ENCODE measurements at places on chromosomes 12 and 14.

- peak; percentile 87 for DNase-seq
These were observed 25.3 kb upstream of the GPR132 start for GRCh38 chr14:105090493-105091053.

- DNase-seq, result no peak
These were observed 1585.3 kb upstream of the TMEM132C start for GRCh38 chr12:126681676-126682075.

DNA sequence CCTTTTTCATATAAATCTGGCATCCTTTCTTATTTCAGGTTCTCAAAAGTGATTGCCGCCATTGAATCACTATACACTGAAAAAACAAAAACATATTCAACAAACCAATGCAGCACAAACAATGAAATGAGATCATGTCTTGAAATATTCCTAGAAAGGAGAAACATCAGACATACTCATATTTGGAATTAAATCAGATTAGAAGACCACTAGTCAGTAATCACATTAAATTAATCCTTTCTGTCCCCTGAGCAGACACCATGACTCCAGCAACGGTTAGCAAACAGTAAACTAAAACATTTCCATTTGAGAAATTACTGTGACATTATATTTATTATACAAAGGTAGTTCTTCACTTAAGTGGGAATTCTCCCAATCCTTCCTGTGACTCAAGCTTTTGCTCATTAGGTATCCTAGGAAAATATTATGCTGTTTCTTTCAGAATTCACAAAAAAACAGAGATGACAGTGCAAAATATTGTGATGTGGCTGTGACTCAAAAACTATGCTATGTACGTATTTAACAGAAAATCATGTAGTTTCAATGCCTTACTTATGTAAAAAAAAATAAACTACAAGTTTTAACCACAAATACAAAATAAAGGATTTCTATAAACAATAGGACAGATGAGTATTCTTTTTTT lies 29.7 kb downstream of the CPNE8 start:
- DNase-seq, result no peak

DNA sequence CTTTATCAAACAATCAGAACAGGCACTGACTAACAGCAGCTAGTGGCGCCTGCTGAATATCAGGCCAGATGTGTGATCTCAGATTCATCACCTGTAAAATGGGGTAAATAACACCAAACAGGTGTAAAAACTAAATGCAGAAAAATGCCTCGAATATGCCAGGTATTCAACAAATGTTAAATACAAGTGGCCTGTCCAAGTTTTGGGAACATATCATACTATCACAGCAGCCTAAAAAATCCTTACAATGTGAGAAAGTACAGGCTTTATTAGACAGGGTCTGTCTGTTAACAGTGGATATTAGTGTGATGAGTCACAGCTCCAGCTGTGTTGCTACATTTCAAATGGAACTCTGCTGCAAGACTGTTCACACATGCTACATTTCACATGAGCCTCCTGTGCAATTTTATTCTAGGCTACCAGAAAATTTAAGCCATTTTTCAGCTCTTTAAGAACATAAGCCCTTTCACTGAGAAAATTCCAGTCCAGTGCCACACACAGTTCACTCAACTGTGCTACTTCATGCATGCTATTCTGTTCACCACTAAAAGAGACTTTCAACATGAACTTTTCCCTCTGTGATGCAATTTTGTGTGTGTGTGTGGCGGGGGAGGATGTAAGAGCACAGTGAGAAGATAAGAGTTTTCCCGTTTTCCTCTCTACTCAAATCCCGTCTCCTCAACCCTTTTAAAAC lies 56.7 kb downstream of the MSRB3 start:
- DNase-seq, result no peak

DNA sequence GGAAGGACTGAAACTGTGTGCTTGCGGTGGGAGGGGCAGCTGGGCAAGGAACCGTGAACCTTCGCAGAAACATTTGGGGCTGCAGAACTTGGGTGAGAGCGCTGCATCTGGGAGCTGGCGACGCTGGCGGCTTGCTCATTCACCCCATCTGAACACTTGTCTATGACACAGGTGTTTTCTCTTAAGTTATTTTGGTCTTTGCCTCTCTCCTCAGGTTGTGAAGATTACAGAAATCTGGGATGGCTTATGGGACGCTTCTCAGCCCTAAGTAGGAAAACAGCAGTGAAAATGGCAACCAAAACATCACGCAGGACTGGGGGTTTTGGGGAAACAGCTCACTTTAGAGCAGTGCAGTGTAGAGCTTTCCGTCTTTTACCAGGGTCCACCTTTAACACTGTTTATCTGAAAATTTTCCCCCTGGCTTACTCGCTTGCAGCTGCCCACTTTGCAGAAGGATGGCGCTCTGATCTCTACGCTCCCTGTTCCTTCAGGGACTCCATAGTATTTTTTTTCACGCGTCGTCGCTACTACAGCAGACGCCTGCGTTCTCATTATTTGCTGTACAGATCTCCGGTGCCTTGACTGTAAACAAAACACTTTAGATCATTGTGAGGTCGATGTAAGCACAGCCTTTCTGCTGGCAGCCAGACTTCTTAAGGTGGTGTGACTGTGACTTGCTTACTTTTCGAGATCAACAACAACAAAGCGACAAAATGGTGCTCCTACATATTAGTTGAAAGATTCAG lies 2.7 kb upstream of the CDKN1B start:
- peak; percentile 38 for DNase-seq

GRCh38 chr12:3600039-3600720 lies 109.2 kb downstream of the PRMT8 start:
- DNase-seq, result no peak

- DNase-seq, result no peak
These were observed 110.4 kb downstream of the SMOC1 start for GRCh38 chr14:69989622-69990021.

DNA sequence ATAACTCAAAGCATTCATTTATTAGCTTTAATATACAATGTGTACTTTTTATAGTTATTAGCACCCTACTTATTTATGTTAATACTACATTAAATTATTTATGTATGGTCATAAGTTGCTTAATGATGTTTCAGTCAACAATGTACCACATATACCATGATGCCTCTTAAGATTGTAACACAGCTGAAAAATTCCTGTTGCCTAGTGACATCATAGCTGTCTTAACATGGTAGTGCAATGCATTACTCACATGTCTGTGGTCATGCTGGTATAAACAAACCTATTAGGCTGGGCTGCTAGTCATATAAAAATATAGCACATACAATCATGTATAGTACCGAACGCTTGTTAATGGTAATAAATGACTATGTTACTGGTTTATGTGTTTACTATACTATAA lies 120.4 kb downstream of the ANO6 start:
- DNase-seq, result no peak

DNA sequence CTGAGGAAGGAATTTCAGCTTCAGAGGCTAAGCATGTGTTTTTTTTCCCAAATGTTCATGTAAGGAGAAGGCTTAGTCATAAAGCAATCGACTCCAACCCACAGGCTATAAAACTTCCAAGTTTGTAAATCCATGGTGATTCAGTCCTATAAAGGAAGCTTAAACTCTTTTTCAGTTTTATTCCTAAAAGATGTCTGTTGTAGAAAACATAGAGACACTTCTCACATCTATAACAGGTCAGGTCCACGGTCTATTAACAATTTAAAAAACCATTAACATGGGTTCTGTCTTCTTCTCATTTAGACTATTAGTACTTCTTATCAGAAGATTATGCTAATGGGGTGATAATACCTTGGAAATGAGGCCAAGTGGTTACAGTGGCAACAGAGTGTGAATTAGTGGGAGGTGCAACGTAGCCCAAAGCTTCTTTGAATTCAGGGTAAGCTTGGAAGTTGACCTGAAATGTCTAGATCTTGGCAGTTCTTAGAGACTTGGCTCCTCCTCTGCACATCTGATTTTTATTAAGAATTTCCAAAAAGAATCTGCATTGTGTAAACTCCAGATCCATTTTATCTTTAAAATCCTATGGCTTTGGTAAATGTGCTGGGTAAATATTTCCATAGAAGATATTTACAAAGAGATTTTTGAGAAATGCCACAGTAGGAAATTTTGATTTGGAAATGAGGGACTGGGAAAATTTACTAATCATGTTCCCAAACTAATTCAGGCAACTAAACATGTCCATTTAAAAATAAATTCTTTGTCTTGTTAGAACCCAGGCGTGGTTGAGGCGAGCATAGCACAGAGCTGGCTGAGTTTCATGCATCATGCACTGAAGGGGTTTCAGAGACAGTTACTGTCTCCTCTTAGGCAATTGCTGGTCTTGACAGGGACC lies 86.4 kb downstream of the EML1 start:
- no peak for DNase-seq

DNA sequence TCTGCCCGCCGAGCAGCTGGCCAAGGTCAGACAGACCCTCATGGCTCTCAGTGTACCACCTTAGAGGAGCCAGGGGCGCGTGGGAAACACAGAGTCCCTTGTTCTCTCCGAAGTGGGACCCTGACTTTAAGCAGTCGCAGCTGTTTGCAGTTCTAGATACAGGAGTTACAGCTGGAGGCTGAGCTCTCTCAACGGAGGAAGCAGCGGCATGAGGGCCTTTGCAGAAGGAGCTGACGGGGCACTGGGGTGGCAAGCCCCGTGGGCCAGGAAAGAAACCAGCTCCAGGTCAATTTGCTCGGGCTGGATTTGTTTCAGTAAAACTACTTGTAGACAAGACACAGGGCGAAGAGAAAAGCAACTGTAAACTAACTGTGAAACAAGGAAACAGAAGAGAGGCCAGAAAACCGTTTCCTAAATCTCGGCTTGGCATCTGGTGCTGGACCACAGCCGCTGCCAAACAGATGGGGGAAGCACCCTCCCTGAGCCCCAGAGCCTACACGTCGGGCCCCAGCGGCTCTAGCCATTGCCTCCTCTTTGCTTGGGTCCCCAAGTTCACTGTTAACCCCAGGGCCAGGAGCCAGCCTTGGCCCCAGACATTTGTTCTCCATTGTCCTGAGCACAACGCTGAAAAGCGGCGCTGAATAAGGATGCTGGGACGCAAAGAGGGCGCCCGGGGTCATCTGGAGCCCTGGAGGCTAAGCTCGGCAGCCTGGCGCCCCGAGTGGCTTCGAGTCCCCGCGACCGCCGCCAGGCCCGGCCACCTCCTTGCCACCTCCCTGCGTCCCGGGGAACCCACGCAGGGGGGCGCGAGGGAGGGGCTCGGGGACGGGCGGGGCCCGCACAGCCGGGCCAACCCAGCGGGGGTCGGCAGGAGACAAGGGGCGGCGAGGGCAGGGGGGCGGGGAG lies 914 bp upstream of the PACS2 start:
- no peak for DNase-seq

- DNase-seq, result no peak
These were observed 88.7 kb upstream of the KCNA1 start for GRCh38 chr12:4820971-4821370.

DNA sequence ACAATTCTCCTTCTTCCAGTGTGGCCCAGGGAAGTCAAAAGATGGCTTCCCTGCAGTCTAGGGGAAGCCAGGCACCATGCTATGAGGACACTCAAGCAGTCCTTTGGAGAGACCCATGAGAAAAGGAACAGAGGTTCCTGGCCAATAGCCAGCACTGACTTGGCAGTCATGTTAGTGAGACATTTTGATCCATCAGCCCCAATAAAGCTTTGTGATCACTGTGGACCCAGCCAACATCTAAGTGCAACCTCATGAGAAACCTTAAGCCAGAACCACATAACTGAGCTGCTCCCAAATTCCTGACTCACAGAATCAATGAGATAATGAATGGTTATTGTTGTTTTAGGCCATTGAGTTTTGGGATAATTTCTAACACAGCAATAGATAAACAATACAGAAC lies 51.0 kb upstream of the NAP1L1 start:
- DNase-seq, result no peak

DNA sequence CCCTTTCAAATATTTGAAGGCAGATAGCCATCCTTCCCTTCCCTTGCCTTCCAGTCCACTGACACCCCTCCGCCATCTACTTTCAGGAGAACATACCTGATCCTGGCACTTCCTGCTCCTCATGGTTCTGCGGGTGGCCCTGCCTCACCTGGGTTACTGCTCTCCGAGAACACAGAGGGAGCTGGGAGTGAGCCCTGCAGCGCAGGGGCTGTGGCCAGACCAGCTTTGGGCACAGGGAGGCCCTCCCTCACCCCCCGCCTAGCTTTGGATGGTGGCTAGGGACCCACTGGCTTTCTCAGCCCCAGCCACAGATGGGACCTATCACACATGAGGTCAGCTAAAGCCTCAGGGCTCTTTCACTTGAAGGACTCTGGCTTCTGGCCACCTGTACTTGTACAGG lies 12.4 kb downstream of the IQSEC3 start:
- no peak for DNase-seq

DNA sequence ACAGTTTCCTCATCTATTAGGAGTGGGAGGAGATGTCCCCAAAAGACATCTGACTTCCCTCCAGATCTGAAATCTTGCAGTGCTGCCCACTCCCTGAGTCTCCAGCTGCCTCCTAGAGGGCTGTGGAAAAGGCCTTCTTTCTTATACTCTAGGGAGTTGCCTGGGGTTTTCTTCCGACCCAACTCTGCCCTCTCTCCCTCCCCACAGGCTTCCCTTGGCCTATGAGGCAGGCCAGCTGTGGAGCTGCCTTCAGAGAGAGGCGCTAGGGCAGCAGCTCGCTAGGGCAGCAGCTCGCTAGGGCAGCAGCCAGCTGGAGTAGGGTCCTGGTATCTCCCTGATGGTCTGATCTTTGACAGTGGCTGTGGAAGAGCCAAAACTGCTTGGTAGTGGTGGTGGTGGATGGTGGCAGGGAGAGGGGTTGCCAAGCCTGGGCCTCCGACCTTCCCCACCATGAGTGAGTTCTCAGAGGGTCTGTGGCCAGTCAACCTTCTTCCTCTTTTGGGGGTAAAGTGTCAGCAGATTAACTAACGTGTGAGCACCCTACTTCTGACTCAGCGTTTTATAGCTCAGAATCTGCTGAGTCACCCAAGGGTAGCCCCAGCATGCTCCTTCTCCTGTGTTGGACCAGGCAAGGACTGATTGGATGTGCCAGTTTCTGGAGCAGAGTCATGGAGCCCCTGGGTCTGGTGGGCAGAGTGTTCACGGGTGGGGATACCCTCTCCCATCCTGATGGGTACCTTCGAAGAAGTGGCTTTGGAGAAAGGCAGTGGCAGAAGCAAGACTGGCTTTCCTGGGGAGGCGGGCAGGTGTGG lies 2.3 kb downstream of the SLC48A1 start:
- no peak for DNase-seq

GRCh38 chr12:44357494-44357893 lies 518.6 kb downstream of the NELL2 start:
- DNase-seq, result no peak

GRCh38 chr12:132194056-132194455 lies 49.8 kb downstream of the NOC4L start:
- no peak for DNase-seq

GRCh38 chr14:74434294-74434693 lies 8.3 kb upstream of the SYNDIG1L start:
- DNase-seq, result no peak

- DNase-seq, result no peak
These were observed 10.2 kb upstream of the YARS2 start for GRCh38 chr12:32765906-32766305.

DNA sequence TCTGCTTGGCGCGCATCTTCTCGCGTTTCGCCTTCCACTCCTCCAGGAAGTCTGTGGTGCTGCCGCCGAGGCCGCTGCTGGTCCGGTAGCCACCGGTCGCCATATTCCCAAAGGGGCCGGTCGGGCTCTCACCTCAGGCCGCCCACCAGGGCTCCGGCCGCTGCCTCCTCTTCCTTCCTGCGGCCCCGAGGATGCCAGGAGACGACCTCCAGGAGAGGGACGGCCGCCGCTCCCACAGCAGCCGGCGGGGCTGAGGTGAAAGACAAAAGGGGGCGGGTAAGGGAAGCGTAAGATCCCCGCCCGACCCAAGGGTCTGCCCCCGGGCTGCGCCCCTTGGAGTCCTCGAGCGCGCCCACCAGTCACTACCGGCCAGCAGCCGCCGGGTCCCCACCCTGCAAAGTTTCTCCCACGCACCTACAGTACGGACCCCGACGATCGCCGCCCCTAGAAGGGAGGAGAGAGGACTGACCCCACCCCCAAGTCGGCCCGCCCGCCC lies 574 bp downstream of the PAWR start:
- no peak for DNase-seq

Measured in CD8-positive, alpha-beta memory T cell (primary cell).